Activated CD4-positive, alpha-beta memory T cell treated with anti-CD3 and anti-CD28 coated beads for 36 hours (primary cell): ENCODE measurements at places on chromosomes 7 and 10. TPM values are rescaled to one million over a fixed set of nuclear protein-coding genes. Genes with fewer than 3 reads are reported as not detected.
A peak's percentile ranks its signal among the peaks of the same experiment; 100 is the strongest.

- H3K27ac ChIP-seq = no peak overlapping the region
- H3K27me3 ChIP-seq = peaks cover 9% of the 10 kb centered on the region
- H3K4me3 ChIP-seq = no peak overlapping the region
- DNase-seq = no peak
- H3K4me1 ChIP-seq = no peaks in the 10 kb centered on the region
Measured at GRCh38 chr10:2760736-2761135, 306.6 kb upstream of the PFKP start.

Gene PRSS37
- total RNA-seq = not detected

Gene HTR7
- total RNA-seq = not detected

DNA sequence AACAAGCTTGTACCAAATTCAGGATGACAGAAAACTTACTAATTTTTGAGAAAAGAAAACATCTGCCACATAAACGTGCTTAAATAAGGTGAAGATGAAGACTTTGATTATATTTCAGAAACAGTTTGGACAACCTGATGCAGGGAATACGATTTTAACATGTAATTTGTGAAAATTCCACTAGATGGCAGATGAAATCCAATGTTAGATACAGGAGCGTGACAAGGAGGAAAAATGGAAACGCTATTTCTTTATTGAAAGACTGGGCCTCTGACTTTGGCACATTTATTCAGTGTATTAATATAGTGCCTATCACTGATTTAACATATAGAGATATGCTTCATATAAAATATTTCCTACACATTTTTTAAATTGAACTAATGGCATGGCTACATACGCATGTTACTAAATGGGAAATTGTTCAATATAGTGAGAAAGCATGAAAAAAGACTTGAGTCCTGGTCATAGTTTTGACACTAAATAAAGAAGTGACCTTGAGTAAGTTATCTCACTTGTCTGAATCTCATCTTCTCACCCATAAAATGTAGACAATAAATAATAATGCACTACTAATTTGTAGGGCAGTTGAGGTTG, 60.7 kb downstream of the CD36 start:
- no peaks in the 10 kb centered on the region for H3K4me1 ChIP-seq
- DNase-seq = no peak
- no peaks in the 10 kb centered on the region for H3K27me3 ChIP-seq
- no peaks in the 10 kb centered on the region for H3K36me3 ChIP-seq
- no peak overlapping the region for H3K4me3 ChIP-seq

GRCh38 chr10:6490614-6491013, 89.5 kb downstream of the PRKCQ start:
- H3K4me1 ChIP-seq = peaks cover 12% of the 10 kb centered on the region
- no peak for DNase-seq
- H3K27ac ChIP-seq = no peak overlapping the region

Gene PHKG1
- total RNA-seq = 2.4 TPM

Gene PBLD
- total RNA-seq = 1.2 TPM

DNA sequence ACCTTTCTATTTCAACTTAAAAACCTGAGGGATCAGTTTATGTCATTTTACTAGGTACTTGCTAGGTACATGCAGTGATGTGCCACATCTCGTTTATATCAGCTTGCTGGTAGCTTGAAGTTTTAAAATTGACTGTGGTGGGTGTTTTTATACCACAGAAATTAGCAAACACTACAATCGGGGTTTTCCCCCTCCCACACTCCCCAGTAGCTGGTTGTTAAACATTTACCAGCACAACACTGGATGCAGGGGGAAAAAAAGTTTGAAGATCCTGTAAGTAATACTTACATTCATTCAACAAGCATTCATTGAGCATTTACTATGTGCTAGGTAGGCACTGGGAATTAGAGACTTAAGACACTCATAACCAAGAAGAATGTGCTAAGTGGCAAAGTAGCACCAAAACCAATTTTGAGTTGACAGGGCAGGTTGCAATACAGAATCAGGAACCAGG, 32.6 kb downstream of the USP6NL start:
- H3K27me3 ChIP-seq = peaks cover 6% of the 10 kb centered on the region
- peak; percentile 68 for DNase-seq
- no peaks in the 10 kb centered on the region for H3K36me3 ChIP-seq
- no peak overlapping the region for H3K4me3 ChIP-seq
- H3K4me1 ChIP-seq = peaks cover 33% of the 10 kb centered on the region

Gene POMZP3
- total RNA-seq = 29.8 TPM

DNA sequence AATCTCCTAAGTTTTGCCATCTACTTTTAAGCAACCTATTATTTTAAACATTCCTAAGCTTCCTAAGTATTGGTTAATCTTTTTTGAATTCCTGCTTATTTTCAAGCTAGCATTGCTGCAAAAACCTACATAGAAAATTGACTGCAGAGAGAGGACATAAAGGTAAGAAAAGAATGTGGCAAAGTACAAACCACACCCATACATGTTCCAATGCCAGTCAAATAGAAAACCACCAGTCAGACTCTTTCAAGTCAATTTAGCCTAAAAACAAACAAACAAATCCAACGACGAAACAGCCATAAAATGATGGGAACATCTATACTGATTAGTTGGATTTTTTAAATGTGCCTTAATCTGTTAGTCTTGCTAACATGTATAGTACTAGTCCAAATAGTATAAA, 804.8 kb downstream of the GRM8 start:
- H3K27me3 ChIP-seq = no peaks in the 10 kb centered on the region
- H3K36me3 ChIP-seq = no peaks in the 10 kb centered on the region
- no peak overlapping the region for H3K27ac ChIP-seq
- H3K4me3 ChIP-seq = no peak overlapping the region
- DNase-seq = no peak
- H3K4me1 ChIP-seq = no peaks in the 10 kb centered on the region
